Anterior cingulate cortex (tissue), 58 donors: ENCODE measurements at places on chromosomes 12 and 14.

DNA sequence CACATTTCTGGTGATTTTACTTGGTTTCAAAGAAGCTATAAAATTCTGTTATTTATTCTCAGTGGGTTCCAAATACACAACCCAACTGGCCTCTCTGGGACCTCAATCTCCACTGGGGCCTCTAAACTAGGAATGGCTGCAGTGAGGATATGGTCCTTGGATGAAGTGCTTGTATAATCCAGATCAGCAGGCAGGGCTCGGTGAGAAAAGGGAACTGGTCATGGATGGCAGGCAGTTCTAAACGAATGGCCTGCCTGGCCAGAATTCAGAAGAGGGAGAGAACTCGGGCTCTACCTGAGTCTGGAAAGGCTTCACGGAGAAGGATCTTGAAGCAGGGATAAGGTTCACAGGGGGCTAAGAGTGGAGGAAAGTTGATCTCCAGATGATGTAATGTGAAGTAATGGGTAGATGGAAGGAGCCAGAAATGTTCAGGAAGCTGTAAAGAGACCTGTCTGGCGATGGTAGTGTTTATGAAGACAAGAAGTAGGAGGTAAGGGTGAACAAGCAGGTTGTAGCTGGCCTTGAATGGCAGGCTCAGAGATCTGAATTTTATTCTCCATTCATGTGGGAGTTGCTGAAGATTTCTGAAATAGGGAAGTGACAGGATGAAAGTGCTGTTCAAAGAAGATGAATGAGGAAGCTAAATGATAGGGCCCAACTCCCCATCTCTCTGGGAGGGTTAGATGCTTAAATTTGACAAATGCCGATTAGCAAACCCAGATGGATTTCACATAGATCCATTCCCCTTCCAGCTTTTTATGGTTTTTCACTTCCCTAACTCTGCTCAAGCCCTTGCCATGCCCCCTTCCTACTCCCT is 31.5 kb upstream of the ANO6 start:
- no peak for DNase-seq

DNA sequence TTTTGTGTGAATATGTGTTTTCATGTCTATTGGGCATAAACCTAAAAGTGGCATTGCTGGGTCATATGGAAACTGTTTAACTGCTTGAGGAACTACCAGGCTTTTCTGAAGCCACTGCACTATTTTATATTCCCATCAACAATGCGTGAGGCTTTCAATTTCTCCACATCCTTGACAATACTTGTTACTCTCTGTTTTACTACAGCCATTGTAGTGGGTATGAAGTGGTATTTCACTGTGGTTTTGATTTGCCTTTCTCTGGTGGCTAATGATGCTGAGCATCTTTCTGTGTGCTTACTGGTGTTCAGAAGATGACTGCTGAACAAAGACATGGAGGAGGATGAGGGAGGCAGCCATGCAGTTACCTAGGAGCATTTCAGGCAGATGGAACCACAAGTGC is 13.2 kb upstream of the TDG start:
- DNase-seq: no peak

DNA sequence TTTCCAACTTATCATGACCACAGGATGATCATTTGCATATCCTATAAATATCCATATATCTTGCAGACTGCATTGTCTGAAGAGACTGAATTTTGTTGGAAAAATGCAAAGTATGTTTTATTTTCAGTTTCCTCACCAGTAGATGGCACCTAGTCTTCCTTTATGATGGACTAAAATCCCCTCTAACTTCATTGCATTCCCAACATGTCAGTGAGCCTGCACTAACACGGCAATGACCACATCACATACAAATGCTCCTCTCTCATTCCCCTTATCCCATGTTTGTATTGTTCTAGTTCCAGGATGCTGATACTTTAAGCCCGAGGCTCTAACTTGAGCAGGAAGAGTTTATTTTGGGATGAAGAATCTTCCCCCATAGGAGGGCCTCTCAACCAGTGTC is 24.7 kb upstream of the MYBPC1 start:
- no peak for DNase-seq

GRCh38 chr12:113919791-113920190 is 46.3 kb downstream of the RBM19 start:
- no peak for DNase-seq

GRCh38 chr14:90194706-90195105 is 61.6 kb upstream of the PSMC1 start:
- DNase-seq: no peak

DNA sequence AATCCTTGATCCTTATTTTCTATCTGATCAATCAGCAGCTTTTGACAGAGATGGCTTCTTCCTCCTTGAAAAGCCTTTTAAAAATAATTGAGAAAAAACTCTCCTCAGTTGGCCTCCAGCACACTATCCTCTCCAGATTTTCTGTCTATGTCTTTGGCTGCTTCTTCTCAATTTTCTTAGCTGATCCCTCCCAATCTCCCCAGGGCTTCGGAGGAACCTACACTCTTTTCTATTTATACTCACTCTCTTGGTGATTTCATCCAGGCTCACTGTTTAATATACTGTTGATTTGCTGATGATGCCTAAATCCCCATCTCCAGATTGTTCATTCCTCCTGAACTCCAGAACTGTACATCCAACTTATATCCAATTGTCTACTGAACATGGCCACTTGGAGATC is 54.8 kb downstream of the RDH12 start:
- no peak for DNase-seq

GRCh38 chr12:120978296-120979219 is at the start of gene HNF1A:
HNF1A (plus strand) TSS chr12:120978543; CDS start chr12:120978769, 226 bp downstream.
- no peak for DNase-seq

DNA sequence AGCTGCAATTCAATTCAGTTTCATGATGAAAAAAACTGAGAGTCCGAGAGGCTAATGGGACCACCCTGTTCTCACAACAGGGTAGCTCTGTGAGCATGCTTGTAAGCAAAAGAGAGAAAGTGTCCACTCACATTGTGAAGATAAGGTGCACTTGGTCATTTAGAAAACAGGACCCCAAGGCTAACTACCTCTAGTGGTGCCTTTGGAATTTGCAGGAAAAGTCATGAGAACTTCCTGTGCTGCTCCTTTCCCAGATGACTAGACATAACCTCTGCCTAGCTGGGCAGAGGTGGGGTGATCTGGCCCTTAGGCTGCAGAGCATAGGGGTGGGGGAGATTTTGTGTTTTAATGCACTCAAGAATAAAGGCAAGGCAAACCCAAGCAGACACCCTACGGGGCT is 118.9 kb downstream of the STAB2 start:
- DNase-seq: no peak

DNA sequence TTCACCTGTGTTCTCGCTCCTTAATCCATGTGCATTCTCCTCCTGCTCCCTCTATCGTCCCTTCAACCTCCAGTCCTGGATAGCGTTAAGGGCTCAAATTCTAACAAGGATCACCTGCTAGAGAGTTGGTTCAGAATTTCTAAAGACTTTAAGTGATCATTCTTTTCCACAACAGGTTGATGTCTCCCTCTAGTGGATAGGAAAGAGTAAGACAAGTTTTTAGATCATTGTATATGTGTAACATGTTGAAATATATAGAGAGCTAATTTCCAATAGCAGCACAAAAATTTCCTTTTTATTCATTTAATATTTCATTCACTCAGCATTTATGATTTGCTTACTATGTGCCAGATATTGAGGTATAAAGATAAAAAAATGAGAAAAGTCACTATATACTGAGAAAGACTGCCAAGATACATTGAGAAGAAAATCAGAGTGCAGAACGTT is 9.3 kb upstream of the ESR2 start:
- no peak for DNase-seq
